ENCODE measurements at places on chromosomes 16 and 17.

DNA sequence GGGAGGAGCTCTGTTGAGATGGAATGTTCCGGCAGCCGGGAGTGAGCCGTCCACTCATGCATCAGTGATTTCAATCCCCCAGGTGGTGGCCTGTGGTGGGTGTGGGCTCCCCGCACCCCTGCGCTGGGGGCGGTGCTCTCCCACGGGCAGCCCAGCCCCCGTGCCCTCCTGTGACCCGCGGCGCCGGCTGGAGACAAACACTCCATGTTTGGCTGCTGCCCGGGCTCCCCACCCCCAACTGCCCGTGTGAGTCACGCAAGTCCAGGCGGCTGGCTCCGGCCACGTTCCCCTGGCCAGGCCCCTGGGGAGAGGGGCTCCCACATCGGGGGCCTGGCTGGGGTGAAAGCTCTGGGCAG, 29.4 kb downstream of the CACNA1H start:
- no peak for DNase-seq

DNA sequence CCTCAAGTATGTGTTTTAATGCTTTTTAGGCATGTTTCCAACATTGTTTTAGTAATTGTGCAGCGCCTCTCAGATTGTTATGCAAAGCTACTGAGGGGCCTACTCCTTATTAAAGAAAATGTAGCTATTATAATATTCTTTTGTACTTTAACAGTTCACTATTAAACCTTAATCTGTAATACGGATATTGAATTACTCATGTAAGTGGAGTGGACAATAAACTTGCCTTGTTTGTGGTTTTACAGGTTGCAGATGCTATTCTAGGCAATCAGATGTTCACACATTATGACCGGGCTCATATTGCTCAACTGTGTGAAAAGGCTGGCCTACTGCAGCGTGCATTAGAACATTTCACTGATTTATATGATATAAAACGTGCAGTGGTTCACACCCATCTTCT, 41.0 kb downstream of the PTRH2 start:
- no peak for DNase-seq

DNA sequence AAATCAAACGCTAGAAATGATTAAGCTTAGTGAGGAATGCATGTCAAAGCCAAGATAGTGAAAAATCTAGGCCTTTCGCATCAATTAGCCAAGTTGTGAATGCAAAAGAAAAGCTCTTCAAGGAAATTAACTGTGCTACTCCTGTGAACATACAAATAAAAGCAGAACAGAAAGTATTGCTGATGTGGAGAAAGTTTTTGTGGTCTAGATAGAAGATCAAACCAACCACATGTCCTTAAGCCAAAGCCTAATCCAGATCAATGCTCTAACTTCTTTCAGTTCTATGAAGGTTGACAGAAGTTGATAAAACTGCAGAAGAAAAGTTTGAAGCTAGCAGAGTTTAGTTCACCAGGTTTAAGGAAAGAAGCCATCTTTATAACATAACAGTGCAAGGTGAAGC, 1044.6 kb downstream of the CDH11 start:
- no peak for DNase-seq

GRCh38 chr16:17224350-17224749, 246.4 kb downstream of the XYLT1 start:
- no peak for DNase-seq

GRCh38 chr17:57783338-57783742, 38.2 kb upstream of the CCDC182 start:
- peak; percentile 57 for DNase-seq

GRCh38 chr17:44489581-44489980, 13.6 kb downstream of the GPATCH8 start:
- DNase-seq = no peak

DNA sequence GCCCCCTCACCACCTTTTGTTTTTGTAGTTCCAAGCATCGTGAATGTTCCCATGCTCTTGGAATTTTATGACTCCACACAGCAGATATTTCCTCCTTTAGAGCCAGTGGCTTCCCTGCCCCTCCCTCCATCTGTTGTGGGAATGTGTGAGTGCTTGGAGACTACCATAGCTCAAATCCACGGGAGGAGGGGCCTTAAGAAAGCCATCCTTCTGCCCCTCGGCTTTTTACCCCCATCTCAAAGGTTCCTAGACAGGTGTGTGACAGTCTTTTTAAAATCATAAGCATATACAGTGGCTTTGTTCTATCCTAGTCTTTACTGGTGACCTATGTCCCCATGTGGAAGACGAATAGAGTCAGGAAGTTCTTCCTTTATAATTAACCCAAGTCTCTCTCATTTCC, 47.2 kb downstream of the YPEL2 start:
- no peak for DNase-seq

GRCh38 chr17:81135505-81136278, 29.6 kb upstream of the PVALEF start:
- DNase-seq = no peak

- no peak for DNase-seq
These were observed 109.1 kb downstream of the PRKCA start for GRCh38 chr17:66411520-66411919.

GRCh38 chr17:45302649-45303173, 14.1 kb downstream of the MAP3K14 start:
- DNase-seq = no peak

DNA sequence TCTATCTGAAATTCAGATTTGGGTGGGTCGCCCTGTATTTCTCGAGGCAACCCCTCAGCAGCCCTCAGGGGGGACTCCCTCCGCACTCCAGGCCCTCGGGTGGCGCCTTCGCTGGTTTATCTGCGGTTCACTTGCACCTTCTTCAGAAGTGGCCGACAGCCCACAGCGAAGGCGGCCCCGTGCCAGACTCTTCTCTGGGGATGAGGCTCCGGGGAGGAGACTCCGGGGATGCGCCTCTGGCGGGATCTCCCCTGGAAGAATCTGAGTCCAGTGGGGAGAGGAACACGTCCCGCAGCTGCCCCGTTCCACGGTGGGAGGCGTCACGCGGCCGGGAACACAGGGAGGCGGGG, 63.9 kb upstream of the DNAJA2 start:
- peak; percentile 13 for DNase-seq

DNA sequence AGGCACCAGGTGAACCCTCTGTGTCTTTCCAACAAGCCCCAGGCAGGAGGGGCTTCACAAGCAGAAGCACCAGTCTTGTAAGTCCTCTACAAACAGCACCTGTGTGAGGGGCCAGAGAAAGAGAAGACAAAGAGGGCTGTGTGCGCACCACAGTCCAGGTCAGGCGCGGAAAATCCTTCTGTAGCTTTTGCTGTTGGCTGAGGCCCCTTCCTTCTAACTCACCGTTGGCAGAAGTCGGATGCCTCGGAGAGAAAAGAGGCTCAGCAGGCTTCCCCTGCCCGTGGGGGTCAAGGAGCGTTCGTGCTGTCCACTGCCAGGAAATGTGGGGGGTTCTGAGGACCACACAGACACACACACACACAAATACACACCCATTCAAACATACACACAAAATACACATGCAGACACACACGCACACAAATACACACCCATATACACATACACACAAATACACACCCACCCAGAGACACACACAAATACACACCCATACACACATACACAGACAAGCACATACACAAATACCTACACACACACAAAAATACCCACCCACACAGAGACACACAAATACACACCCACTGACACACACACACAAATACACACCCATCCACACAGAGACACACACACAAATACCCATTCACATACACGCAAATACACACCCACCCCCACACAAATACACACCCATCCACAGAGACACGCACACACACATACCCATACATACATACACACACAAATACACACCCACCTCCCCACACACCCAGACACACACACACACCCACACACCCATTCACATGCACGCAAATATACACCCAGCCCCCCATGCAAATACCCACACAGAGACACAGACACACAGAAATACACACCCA, 6.8 kb downstream of the ZG16B start:
- DNase-seq = no peak

- DNase-seq = no peak
These were observed 127.8 kb downstream of the CDH8 start for GRCh38 chr16:61908426-61908825.

GRCh38 chr17:29378500-29378899, 11.7 kb upstream of the TAOK1 start:
- no peak for DNase-seq

DNA sequence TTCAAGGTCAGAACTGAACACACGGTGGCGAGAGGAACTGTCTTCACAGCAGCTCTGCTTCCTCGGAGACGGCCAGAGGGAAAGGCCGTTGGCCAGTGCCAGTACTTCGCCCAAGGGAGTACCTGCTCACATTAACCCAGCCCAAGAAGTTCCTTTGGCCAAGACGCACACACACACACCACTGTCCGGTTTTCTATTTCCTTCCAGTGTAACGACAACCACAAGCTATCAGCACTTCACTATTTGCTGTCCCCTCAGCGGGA, 744 bp upstream of the GGNBP2 start:
- DNase-seq = peak; percentile 12

DNA sequence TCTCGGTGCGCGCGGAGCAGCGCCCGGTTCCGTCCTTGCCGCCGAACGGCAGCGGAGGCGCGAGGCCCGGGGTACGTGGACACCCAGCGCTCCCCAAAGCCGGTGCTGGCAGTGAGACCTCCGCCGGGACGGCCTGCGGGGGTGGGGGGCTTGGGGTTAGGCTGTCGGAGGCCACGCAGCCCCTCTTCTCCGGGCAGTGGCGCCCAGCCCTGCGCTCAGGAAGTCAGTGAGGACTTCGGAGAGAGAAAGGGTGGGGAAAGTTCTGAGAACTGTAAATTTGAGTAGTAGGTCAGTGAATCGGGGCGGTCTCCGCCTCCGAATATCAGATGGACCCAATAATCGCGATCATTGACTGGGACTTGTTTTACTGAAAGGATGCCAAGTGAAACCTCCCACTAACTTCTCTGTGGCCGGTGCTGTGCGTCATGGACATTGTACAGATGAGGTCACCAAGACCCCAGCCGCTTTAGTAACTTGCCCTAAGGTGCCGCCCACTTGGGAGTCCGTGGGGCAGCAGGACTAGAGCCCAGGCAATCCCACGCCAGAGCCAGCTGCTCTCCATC, 468 bp downstream of the IL4R start:
- peak; percentile 65 for DNase-seq

DNA sequence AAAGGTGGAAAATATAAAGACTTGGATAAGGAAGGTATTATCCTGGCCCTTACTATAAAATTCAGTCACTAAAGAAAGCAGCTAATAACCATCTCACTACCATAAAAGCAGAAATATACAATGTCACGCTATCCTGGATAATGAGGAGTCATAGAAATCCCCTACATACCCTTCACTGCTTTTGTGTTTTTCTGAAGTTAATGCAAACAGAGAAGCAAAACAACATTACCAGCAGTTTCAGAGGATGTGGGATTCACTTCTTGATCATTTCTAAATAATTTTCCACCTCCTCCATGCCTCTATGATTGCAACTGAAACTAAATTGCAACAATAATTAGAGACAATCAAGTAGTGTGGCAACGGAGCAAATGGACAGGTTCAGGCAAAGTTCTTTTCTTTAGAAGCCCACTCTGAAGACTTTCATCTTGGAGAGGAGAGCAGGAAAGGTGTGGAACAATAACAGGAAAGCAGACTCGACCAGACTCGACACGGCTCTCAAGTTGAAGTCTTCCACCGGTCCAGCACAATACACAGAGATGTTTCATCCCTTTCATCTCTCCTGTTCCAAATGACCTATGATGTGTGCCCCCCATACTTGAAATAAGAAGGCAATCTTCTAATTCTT, 10.2 kb downstream of the CYTH1 start:
- no peak for DNase-seq

DNA sequence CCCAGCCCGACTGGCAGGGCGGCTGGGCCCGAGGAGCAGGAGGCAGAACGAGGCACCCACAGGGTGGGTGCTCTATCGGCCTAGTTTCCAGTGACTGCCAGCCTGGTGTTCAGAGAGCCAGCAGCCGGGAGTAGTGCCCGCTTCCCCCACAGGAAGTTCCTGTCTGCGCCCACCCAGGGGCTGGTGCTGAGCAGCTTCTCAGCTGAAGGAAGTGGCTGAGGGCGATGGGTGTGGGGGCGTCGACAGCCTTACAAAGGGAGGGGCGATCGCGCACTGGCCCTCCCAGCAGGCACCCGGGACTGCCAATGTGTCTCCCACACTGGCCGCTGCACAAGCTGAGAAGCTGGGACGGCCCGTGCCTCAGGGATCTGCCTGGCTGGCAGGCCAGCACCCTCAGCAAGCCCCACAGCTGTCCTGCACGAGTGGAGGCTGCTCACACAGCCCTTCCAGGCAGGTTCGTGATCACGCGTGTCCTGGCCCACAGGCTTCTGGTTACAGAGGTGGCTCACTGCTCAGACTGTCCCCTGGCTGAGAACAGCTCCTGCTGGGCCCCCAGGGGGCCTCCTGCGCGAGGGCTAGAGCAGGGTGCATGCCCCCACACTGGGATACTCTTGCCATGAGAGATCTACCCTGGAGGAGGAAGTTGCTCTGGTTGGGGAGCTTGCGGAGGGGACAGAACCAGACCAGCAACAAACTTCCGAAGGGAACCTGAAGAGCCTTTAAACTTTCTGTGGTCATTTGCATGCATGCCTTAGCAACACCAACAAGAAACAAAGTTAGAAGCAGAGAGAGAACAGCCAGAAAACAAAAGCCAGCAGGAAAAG, 2.5 kb downstream of the RNF166 start:
- peak; percentile 68 for DNase-seq

- DNase-seq = no peak
These were observed 37.2 kb upstream of the GAN start for GRCh38 chr16:81277541-81278080.

- DNase-seq = no peak
These were observed 103.7 kb downstream of the AXIN2 start for GRCh38 chr17:65457635-65458257.

- no peak for DNase-seq
These were observed 19.4 kb upstream of the NFATC3 start for GRCh38 chr16:68065716-68066305.

GRCh38 chr17:49585422-49586027, 9.9 kb downstream of the NXPH3 start:
- DNase-seq = no peak

DNA sequence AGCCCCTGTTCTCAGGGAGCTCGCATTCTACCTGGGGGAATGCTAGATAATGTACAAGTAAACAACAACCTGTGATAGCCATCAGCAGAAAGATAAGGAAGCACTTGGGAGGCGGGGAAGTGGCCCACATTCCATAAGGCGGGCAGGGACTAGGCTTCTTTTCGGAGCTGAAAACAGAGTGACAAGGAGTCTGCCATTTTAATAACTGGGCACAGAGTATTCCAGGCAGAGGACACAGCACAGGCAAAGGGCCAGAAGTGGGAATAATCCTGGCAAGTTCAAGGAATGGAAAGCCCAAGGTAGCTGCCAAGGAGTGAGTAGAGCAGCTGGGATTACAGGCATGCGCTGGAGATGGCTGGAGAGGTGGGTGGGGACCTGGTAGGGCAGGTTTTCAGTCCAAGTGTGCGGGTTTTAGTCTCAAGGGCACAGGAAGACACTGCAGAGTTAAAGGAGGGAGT, 24.3 kb downstream of the USP43 start:
- DNase-seq = no peak

GRCh38 chr17:71273441-71273840, 847.4 kb upstream of the SOX9 start:
- no peak for DNase-seq

- DNase-seq = no peak
These were observed 81.7 kb upstream of the FAM20A start for GRCh38 chr17:68682903-68683302.

Data from CD4-positive, alpha-beta T cell treated with Interleukin-15 for 4 hours (primary cell).